ENCODE measurements at places on chromosomes 4 and X. TPM values are rescaled to one million over a fixed set of nuclear protein-coding genes. Genes with fewer than 3 reads are reported as not detected.

Gene DKK2
- total RNA-seq = not detected

Gene FGFBP1
- total RNA-seq = not detected

Gene RAB40A
- 0.10 TPM for total RNA-seq

Gene FATE1
- not detected for total RNA-seq

Gene KIAA1210
- total RNA-seq = not detected

Gene RHOH
- total RNA-seq = 2.1 TPM

Gene XAGE1A
- not detected for total RNA-seq

Gene FBXL5
- 91.6 TPM for total RNA-seq

Gene FAM53A
- 7.4 TPM for total RNA-seq

Gene FIP1L1
- total RNA-seq = 41.0 TPM

DNA sequence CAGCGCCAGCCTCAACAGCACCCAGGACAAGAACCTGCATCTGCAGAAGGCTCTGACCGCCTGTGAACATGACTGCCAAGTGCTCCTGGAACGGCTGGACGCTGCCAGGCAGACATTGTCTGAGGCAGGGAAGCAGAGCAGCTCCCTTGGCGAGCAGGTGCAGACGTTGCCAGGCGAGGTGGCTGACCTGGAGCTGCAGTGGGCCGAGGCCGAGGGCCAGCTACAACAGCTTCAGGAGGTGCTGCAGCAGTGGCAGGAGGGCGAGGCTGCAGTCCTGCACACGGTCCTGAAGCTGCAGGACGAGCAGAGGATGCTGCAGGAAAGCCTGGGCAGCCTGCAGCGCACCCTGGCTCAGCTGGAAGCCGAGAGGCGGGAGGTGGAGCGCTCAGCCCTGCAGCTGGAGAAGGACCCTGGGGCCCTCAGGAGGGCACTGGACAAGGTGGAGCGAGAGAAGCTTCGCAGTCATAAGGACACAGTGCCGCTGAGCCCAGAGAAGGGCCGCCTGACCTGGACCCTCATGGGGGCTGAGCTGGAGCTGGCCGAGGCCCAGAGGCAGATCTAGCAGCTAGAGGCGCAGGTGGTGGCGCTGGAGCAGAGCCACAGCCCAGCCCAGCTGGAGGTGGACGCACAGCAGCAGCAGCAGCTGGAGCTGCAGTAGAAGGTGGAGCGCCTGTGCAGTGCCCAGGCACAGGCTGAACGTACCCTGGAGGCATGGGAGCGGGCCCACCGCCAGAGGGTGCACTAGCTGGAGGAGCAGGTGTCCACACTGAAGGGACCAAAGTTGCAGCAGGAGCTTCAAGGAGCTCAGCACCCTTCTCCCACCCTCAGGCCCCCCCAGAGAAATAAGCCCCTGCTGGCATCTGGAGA, 16.4 kb downstream of the SMIM10L2A start:
- DNase-seq = peak; percentile 70

- DNase-seq = no peak
Measured at GRCh38 chrX:130094696-130095095, 15.6 kb downstream of the ELF4 start.

GRCh38 chrX:152601848-152602616, 35.7 kb upstream of the GABRQ start:
- peak; percentile 9 for DNase-seq

DNA sequence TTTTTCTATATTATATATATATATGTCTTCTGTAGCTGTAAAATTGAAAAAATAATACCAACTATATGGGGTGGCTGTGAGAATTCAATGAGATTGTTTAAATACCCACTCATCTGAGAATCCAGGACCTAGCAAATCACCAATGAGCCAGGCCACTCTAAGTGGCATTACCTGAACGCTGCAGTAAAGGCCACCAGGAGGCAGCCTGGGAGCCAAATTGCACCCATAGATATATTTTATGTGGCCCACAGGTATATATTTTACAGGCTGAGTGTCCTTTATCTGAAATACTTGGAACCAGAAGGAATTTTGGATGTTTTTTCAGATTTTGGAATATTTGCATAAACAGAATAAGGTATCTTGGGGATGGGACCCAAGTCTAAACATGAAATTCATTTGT, 58.2 kb upstream of the C4orf50 start:
- peak; percentile 76 for DNase-seq

DNA sequence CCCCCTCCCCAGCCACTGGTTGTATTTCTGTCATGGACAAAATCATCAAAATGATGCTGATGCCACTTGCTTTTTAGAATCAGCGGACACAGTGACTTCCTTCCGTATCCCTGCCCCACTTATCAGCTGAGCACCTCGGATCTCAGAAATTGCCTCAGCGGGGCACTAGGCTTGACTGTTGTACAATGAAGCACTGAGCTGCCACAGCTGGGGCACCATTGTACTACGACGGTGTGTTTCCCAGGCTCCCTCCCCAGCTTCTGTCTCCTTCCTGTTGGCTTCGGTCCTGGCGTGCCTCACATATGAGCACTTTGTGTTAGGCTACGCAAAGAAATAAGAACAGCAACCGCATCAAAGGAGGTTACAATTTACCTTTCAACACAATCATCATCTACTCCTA, 82.4 kb downstream of the F11 start:
- DNase-seq = peak; percentile 27

DNA sequence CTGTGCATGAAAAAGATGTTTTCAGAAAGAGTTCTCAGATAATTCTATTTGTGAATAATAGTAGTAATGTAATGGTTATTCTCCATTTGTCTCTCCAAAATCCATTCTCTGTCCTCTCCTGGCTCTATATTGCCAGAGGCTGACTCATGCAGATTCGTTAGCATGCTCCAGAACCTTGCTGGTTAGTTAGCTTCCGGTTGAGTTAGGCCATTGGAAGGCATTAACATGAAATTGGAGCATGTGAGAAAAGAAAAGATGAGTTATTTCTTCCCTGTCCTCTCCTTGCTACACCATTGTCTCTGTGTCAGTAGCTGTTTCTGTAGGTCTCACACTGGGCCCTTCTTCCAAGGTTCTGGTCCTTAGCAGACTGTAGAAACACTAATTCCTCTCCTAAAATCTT, 23.5 kb upstream of the PRDM8 start:
- DNase-seq = no peak

DNA sequence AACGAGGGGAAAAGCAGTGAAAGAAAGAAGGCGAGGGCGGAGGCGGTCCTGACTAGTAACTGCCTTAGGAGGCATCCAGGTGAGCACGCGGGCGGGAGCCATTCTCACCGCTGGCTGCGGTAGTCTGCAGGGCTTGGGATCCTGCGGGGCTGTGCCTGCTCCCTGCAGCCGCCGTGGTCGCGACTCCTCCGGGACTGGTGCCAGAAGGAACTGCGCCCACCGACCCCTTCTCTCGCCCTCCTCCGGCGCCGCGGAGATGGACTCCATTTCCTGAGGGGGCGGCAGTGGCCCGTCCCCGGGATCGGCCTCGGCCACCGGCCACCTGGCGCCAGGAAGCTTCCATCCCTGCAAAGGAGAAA, 543 bp downstream of the NFXL1 start:
- peak; percentile 65 for DNase-seq

GRCh38 chrX:69496183-69496582, 7.9 kb upstream of the NALF2 start:
- no peak for DNase-seq

DNA sequence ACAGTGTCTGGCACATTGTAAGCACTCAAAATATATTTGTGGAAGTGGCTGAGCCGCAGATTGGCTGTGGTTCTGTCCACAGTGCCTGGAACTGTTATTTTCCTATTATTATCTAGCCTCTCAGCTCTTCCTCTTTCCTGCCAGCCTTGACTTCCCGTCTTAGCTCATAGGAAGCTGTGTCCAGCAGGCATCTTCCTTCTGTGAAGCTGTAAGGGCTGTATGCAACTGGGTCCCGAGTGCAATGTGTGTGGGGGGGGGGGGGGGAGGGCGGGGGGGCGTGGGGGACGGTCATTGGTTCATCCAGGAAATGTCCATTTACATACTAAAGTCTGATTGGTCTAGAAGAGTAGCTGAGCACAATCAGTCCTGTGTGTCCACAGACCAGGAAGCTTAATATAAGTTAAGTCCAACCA, 210.7 kb downstream of the PDGFRA start:
- DNase-seq = peak; percentile 12

DNA sequence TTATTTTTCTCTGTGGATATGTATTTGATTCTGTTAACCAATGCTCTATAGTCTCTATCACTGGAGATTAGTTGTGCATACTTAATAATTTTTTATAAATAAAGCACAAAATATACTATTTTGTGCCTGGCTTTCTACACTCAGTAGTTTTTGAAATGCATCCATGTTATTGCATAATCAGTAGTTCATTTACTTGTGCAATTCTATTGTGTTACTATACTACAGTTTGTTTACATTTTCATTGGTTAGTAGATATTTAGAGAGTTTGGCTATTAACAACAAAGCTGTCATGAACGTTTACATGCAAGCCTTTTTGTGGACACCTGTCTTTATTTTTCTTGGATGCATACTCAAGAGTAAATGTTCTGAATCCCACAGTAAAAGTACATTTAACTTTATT, 265.0 kb upstream of the FAT4 start:
- DNase-seq = no peak

DNA sequence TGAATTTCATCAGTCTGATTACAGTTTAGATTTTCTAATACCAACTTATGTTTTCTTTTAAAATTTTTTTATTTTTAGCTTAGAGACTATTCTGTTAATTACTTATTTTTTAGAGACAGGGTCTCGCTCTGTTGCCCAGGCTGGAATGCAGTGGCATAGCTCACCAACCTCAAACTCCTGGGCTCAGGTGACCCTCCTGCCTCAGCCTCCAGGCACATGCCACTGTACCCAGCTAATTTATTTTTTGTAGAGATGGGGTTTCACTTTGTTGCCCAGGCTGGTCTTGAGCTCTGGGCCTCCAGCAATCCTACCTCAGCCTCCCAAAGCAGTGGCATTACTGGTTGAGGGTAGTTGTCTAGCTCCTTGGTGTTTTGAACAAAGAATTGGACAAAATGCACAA, 102.0 kb downstream of the KLHL8 start:
- DNase-seq = no peak

DNA sequence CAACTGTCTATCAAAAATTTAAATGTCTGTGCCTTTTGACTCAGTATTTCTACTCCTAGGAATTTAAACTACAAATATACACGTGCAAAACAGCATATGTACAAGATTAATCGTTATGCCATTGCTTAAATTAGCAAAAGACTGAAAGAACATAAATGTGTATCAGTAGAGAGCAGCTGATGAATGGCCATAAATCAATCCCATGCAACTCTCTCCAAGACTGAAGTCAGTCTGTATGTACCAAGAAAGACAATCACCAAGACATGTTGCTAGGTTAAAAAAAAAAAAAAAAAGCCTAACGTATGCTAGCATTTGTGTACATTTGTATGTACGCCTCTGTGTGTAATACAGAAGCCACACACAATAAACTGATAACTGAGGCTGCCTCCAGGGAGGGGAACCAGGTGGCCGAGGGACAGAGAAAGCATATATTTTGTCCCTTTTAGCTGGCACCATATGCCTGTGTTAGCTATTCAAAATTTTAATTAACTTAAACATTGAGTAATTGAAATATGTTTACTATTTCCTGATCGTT, 130.7 kb downstream of the SH3KBP1 start:
- DNase-seq = no peak

DNA sequence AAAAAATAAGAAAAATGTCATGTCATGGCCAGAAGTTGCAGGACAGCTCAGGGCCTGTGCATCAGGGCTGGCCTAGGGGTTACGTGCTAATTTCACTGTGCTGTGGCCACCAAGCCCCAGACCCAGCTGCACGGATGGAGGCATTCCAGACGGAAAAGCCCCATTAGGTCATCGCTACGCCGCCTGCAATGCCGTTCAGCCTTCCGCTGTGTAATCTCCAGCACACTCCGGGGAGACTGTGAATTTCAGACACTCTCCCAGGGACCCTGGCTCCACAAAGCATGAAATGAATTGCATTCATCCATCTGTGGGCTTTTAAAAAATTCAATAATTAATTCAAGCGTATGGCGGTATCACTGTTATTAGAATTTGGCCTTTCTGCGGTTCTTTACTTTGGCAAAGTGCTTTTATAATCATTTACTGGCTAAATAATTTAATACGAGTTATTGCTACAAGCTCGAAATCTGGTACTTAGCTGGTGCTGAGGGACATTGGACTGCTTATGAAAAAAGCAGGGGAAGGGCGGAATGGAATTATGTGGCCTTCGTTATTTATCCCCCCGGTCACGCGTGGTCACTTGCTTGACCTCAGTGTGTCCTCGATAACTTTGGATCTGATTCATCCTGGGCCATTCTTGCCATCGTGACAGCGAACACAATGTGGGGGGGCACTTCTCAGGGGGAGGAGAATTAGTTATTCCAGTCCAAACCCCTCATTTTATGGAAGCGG, 9.0 kb upstream of the NSG1 start:
- no peak for DNase-seq

- DNase-seq = no peak
Measured at GRCh38 chr4:182286035-182286434, 42.8 kb downstream of the TENM3 start.

GRCh38 chr4:10495651-10496050, 38.4 kb upstream of the ZNF518B start:
- DNase-seq = no peak

- DNase-seq = no peak
Measured at GRCh38 chrX:16804923-16805464, 18.7 kb downstream of the TXLNG start.

DNA sequence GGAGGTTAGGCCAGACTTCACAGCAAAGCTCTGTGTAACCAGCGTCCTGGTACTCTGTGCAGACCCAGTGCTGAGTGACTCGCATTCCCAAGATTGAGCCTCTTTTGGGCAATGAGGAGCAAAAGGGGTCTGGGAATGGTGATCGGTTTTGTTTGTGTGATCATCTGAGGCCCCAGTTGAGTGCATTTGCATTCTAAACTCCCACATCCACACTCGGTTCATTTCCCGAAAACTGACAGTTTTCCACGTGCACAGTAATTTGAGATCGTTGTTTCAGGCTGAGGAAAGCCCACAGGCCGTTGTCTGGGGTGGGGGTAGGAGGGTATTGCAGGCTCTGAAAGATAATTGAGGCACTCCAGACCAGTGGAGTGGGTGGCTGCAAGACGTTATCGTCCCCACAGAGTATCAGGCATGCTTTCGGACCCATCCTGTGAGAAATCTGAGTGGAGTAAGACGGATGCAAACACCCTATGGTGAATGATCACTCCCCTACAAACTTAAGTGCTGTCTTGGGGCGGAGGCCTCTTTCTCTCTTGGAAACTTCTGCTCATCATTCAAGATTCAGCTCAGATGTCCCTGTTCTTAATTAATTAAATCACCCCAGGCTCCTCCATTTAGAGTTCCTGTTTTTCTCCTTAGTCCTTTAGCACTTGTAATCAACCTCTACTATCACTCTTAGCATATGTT, 96.1 kb downstream of the AFF1 start:
- DNase-seq = no peak

- DNase-seq = peak; percentile 75
Measured at GRCh38 chr4:73620115-73620792, at the start of gene RASSF6. Gene RASSF6 (minus strand): TSS chr4:73620436. CDS start chr4:73611795, 8,641 bp downstream.

- DNase-seq = no peak
Measured at GRCh38 chrX:44203791-44204190, 139.7 kb downstream of the EFHC2 start.

All from H7 (cell line).